ENCODE measurements at places on chromosomes 7 and 10. TPM values are rescaled to one million over a fixed set of nuclear protein-coding genes. Genes with fewer than 3 reads are reported as not detected.
A peak's percentile ranks its signal among the peaks of the same experiment; 100 is the strongest.

The UPK3B gene
- 0.42 TPM for polyA plus RNA-seq

The GBX1 gene
- 1.1 TPM for polyA plus RNA-seq

The CYP2C18 gene
- not detected for polyA plus RNA-seq

The TRPV5 gene
- polyA plus RNA-seq, result not detected

The CEP55 gene
- polyA plus RNA-seq, result 3.1 TPM

The BCL7B gene
- 37.8 TPM for polyA plus RNA-seq

The HECW1 gene
- polyA plus RNA-seq, result 0.72 TPM

DNA sequence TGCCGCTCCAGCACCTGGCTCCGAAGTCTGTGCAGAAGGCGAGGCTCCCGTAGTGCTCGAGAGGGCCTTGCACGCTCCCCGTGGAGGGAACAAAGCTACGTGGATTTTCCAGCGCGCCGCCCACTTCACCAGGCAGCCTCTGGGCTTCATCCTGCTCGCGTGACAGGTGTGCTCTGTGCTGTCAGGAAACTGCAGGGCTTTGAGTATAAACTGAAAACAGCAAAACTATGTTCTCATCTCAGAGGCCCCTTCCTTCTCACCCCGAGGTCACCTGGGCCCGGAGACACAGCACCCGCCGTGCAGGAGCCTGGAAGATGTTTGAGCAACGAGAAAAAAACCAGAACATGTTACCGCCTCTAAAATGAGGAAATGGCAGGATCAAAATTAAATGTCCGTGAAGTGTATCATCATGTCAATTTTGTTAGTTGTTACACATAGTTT, 17.6 kb upstream of the GPR146 start:
- H3K27me3 ChIP-seq, result no peaks in the 10 kb centered on the region
- DNase-seq, result no peak
- H3K36me3 ChIP-seq, result no peaks in the 10 kb centered on the region
- H3K4me3 ChIP-seq, result peak overlapping the region; percentile 82
- H3K27ac ChIP-seq, result no peak overlapping the region
- peaks cover 6% of the 10 kb centered on the region for H3K4me1 ChIP-seq

GRCh38 chr10:71383972-71384687, 12.6 kb upstream of the CDH23 start:
- no peak overlapping the region for H3K27ac ChIP-seq
- no peaks in the 10 kb centered on the region for H3K36me3 ChIP-seq
- H3K27me3 ChIP-seq, result peaks cover 9% of the 10 kb centered on the region
- DNase-seq, result peak; percentile 57
- no peak overlapping the region for H3K4me3 ChIP-seq
- H3K4me1 ChIP-seq, result no peaks in the 10 kb centered on the region

- no peaks in the 10 kb centered on the region for H3K4me1 ChIP-seq
- DNase-seq, result no peak
- H3K27ac ChIP-seq, result no peak overlapping the region
- H3K36me3 ChIP-seq, result no peaks in the 10 kb centered on the region
Observed at GRCh38 chr7:25515633-25516275, 287.5 kb upstream of the NPVF start.

- H3K4me3 ChIP-seq, result no peak overlapping the region
- H3K27ac ChIP-seq, result no peak overlapping the region
- DNase-seq, result no peak
- H3K27me3 ChIP-seq, result no peaks in the 10 kb centered on the region
- no peaks in the 10 kb centered on the region for H3K4me1 ChIP-seq
- no peaks in the 10 kb centered on the region for H3K36me3 ChIP-seq
Observed at GRCh38 chr7:106179256-106179655, 67.1 kb upstream of the SYPL1 start.

- DNase-seq, result no peak
- H3K27me3 ChIP-seq, result no peaks in the 10 kb centered on the region
- H3K27ac ChIP-seq, result no peak overlapping the region
- no peaks in the 10 kb centered on the region for H3K4me1 ChIP-seq
- no peaks in the 10 kb centered on the region for H3K36me3 ChIP-seq
Observed at GRCh38 chr7:24732646-24733413, 24.4 kb downstream of the GSDME start.

- peaks cover 2% of the 10 kb centered on the region for H3K27me3 ChIP-seq
- DNase-seq, result no peak
- no peaks in the 10 kb centered on the region for H3K36me3 ChIP-seq
- no peak overlapping the region for H3K4me3 ChIP-seq
- no peak overlapping the region for H3K27ac ChIP-seq
- no peaks in the 10 kb centered on the region for H3K4me1 ChIP-seq
Observed at GRCh38 chr10:65893676-65894075, 1032.2 kb upstream of the LRRTM3 start.

- no peaks in the 10 kb centered on the region for H3K27me3 ChIP-seq
- no peaks in the 10 kb centered on the region for H3K36me3 ChIP-seq
- H3K4me1 ChIP-seq, result no peaks in the 10 kb centered on the region
- H3K27ac ChIP-seq, result no peak overlapping the region
- H3K4me3 ChIP-seq, result no peak overlapping the region
- DNase-seq, result no peak
Observed at GRCh38 chr10:124321433-124322089, 97.2 kb downstream of the OAT start.

GRCh38 chr10:122078965-122079795, 90.2 kb downstream of the TACC2 start:
- H3K27me3 ChIP-seq, result no peaks in the 10 kb centered on the region

GRCh38 chr10:44567471-44567870, 182.6 kb upstream of the CXCL12 start:
- no peaks in the 10 kb centered on the region for H3K36me3 ChIP-seq
- no peak overlapping the region for H3K4me3 ChIP-seq
- no peaks in the 10 kb centered on the region for H3K4me1 ChIP-seq
- no peaks in the 10 kb centered on the region for H3K27me3 ChIP-seq
- no peak for DNase-seq

Measured in cardiac muscle cell (in vitro differentiated cells and primary cell).